ENCODE measurements at places on chromosomes 4 and X. TPM values are rescaled to one million over a fixed set of nuclear protein-coding genes. Genes with fewer than 3 reads are reported as not detected.

CHM gene
- 11.0 TPM for total RNA-seq

VCX3B gene
- total RNA-seq: not detected

SPOCK3 gene
- total RNA-seq: 0.40 TPM

ZCCHC12 gene
- total RNA-seq: 0.21 TPM

PCYT1B gene
- total RNA-seq: not detected

DDIT4L gene
- total RNA-seq: 0.27 TPM

NHSL2 gene
- total RNA-seq: 0.37 TPM

APLN gene
- 0.59 TPM for total RNA-seq

DKK2 gene
- total RNA-seq: not detected

GAGE12E gene
- not detected for total RNA-seq

NKX6-1 gene
- total RNA-seq: 0.42 TPM

YIPF7 gene
- not detected for total RNA-seq

LUZP4 gene
- not detected for total RNA-seq

MAGEB10 gene
- not detected for total RNA-seq

ELK1 gene
- total RNA-seq: 38.7 TPM

FOXO4 gene
- total RNA-seq: 1.1 TPM

UBQLN2 gene
- total RNA-seq: 21.2 TPM

EXOC1L gene
- total RNA-seq: not detected

DCHS2 gene
- total RNA-seq: not detected

EMCN gene
- total RNA-seq: not detected

ARHGEF6 gene
- 0.18 TPM for total RNA-seq

IL15 gene
- total RNA-seq: 10.6 TPM

NCAPG gene
- total RNA-seq: 22.6 TPM

MAGED4B gene
- total RNA-seq: 17.6 TPM

KIT gene
- total RNA-seq: not detected
